HL-60 (cell line): ENCODE measurements at places on chromosomes 7 and 10.

DNA sequence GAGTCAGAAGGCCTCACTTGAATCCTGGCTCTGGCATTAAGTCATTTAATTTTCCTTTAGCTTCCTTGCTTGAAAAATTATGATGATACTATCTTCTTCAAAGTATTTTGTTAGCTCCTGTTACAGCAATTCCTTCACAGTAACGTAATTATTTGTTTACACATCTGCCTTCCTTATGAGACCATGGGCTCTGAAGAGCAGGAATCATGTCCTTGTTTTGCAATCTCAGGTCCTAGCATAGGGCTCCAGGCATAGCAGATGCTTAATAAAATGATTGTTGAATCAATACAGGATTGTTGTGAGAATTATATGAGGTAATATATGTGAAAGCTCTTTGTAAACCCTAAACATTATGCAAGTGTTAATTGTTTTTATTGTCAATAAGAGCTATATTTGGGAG, 25.5 kb downstream of the KLHDC10 start:
- DNase-seq, result no peak

GRCh38 chr7:131284702-131285419, 42.8 kb upstream of the MKLN1 start:
- DNase-seq, result no peak

DNA sequence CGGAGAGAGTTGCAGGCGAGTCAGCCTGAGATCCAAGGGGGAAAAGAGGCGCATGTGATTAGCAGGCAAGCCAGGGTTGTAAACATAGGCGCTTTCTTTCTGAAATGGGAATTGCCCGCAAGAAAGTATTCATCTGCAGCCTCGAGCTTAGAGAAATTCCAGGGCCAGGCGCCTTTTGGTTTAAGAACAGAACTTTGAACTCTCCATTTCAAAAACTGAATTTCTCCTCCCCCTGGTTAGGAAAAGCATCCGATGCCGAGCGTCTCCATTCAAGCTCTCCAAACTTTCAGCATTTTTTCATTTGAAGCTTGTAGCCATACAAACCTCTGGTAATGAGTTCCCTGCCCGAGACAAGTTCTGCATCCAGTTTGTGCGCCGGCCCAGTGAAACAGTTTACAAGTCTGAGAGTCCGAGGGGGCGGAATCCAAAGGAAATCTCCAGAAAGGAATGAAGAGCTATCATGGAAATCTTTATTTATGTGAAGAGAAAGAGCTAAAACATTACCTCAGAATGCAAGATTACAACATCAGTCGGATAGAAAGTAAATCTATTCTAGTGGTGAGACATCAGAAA, 69.9 kb downstream of the FAM204A start:
- no peak for DNase-seq

DNA sequence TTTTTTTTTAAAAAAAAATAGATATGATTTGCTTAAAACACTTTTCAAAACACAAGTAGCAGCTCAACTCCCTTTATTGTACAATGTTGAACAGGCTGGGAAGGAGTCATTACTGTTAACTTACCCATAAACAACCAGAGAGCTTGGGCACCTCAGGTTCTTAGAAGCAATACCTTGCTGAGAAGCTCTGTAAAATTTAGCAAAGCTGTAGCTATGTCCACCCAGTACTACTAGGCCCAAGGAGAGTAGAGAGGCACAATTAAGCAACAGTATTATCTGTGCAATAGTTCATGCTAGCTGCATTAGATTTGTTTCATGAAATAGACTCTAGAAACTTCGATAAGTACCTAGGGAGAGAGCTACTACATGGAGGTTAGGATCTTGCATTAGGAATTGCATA, 32.0 kb downstream of the SEMA3A start:
- no peak for DNase-seq

- no peak for DNase-seq
Measured at GRCh38 chr10:67935223-67935622, 50.8 kb downstream of the SIRT1 start.

DNA sequence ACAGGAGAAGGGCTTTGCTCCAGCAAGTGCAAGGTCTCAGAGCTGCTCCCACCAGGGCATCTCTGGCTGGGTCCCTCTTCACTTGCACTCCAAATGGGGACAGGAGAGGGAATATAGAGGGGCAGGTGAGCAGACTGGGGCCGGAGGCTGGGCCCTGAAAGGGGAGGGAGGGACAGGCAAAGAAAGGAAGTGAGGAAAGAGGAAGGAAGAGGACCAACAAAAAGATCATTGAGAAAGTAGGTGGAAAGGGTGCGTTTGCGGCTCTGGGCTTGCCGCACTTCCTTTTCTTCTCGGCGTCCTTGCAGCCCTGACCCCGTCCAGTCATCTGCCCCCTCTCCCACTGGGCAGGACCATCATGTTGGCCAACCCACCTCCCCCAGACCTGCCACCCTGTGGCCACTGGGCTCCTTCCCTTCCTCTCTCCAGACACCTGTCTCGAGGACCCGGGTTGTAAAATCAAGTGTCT, 14.0 kb downstream of the ITPRIP start:
- peak; percentile 91 for DNase-seq

DNA sequence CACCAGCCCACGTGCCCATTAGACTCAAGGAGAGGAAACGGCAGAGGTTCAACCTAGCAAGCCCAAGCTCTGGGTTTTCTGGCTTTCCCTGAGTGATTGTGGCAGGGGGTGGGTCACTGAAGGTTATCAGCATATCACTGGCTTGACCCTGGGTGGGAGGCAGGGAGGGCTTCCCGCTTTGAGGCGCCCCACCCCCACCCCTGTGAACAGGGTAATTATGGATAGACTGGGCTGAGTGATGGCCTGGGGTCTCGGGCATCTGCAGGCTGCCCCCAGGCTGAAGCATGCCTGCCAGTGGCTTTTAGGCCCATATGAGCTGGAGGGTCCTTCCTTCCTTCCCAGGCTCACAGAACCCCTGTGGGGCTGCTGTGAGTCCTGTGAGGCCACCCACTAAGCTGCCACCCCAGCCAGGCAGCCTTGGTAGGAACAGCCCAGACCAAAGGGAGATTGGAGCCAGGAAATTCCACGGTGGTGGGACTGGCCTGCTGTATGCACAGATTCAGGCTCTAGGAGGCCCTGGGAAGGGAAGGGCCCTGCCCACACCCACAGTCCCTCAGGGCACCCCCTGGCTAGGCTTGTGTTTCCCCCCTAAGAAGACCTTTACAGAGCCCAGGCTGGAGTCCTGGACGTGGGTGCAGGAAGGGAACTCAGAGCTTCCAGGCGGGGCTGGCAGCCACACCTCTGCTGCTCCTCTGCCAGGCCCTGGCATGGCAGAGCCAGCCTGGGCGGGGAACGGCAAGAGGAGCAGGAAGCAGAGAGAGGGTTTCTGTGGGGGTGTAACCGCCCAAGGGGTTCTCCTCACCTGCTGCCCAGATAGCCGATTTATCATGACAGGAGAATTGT, 33.1 kb downstream of the GPRIN2 start:
- no peak for DNase-seq
